ENCODE measurements at places on chromosomes 6 and 20. TPM values are rescaled to one million over a fixed set of nuclear protein-coding genes. Genes with fewer than 3 reads are reported as not detected.

GRCh38 chr6:137723273-137724017 lies 143.6 kb upstream of the TNFAIP3 start:
- no peaks in the 10 kb centered on the region for H3K36me3 ChIP-seq
- H3K4me3 ChIP-seq = no peak overlapping the region
- peaks cover 10% of the 10 kb centered on the region for H3K4me1 ChIP-seq
- H3K27ac ChIP-seq = no peak overlapping the region

GRCh38 chr6:5809450-5809849 lies 197.3 kb downstream of the NRN1 start:
- no peaks in the 10 kb centered on the region for H3K27me3 ChIP-seq
- H3K4me1 ChIP-seq = peaks cover 22% of the 10 kb centered on the region
- H3K4me3 ChIP-seq = no peak overlapping the region
- H3K27ac ChIP-seq = no peak overlapping the region

DNA sequence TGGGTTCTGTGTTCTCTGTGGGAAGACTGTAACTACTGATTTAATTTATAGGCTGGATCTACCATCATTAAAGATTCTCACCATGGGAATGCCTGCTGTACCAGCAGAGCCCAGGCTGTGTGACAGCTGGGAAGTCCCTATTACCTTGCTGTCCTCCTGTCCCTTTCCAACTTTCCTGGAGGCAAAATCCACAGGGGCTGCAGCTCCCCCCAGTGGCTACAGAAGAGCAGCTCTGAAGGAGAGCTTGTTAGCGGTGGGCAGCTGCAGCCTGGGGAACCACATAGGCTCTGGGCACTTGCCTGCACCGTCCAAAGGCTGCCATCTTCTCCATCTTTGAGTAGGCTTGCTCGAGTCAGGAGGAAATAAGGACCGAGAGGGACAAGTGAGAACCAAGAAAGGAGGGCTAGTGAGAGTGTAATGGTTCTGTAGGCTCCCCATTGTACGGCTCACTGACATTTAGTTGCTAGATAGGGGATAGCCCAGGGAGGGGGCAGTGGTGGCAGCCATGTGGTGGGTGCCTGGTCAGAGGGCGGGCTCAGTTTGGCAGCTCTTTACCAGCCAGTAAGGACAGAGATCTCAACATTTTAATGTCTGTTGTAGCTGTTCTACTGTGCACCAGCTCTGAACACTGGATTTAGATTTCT lies 155.1 kb upstream of the MLIP start:
- H3K4me1 ChIP-seq = no peaks in the 10 kb centered on the region
- DNase-seq = peak; percentile 46
- H3K36me3 ChIP-seq = no peaks in the 10 kb centered on the region
- H3K27me3 ChIP-seq = peaks cover 2% of the 10 kb centered on the region

Gene BMP7
- total RNA-seq = not detected

Gene ANGPT4
- total RNA-seq = not detected

Gene KCNK16
- not detected for total RNA-seq

- no peaks in the 10 kb centered on the region for H3K27me3 ChIP-seq
- DNase-seq = no peak
- H3K4me3 ChIP-seq = no peak overlapping the region
- H3K36me3 ChIP-seq = no peaks in the 10 kb centered on the region
- no peaks in the 10 kb centered on the region for H3K4me1 ChIP-seq
- no peak overlapping the region for H3K27ac ChIP-seq
Measured at GRCh38 chr20:36035745-36036144, 67.4 kb downstream of the CNBD2 start.
